ENCODE measurements at places on chromosomes 13 and 19.
A peak's percentile ranks its signal among the peaks of the same experiment; 100 is the strongest.

GRCh38 chr13:102309110-102309509, 92.7 kb downstream of the FGF14 start:
- DNase-seq = peak; percentile 4

DNA sequence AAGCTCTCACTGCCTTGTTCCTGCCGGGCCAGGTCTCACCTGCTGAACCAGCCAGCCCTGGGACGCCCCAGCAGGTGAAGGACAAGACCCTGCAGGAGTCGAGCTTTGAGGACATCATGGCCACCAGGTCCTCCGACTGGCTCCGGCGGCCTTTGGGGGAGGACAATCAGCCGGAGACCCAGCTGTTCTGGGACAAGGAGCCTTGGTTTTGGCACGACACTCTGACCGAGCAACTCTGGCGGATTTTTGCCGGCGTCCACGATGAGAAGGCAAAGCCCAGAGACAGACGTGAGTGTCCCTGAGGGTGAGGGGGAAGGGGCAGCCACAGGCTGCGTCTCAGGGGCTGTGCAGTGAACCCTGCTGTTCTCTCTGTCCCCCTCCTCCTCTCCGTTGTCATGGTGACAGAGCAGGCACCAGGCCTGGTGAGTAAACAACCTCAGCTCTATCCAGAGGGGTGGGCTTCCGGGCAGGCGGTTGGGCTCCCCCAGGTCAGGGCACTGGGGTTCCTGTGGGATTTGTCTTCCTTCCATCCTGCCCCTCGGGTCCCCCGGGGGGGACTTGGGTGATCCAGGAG, 9.7 kb downstream of the TLE6 start:
- no peak for DNase-seq

- DNase-seq = no peak
Observed at GRCh38 chr13:29567411-29567810, 28.1 kb downstream of the SLC7A1 start.

DNA sequence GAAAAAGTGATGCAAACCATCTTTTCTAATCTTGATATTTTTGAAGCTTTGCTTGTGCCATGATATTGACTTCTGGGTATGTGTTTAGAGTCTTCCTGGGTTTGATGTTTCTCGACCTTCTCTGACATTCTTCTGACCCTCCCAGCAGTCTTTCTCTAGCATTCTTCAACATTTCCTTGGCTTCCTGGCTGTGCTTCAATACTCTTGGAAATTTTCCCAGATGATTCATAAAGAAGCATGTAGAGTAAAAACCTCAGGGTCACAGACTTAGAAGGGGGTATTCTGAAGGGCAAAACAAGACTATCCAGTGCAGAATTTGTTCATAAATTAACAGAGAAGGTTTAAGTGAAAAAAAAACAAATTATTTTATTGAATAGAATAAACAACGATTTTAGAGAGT, 946.3 kb upstream of the PCDH9 start:
- no peak for DNase-seq

GRCh38 chr13:76976490-76976889, 15.4 kb upstream of the CLN5 start:
- no peak for DNase-seq

DNA sequence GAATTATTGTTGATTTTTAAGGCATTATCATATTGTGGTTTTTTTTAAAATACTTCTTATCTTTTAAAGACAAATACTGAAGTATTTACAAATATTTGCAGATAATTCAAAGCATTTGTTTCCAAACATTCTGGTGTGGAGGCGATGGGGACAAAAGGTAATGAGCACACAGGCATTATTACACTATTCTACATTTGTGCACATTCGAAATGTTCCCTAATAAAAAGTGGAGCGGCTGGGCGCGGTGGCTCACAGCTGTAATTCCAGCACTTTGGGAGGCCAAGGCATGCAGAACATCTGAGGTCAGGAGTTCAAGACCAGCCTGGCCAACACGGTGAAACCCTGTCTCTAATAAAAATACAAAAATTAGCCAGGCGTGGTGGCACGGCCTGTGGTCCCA, 133.4 kb downstream of the FOXO1 start:
- peak; percentile 55 for DNase-seq

- peak; percentile 82 for DNase-seq
Observed at GRCh38 chr19:29858000-29858596, 46.3 kb downstream of the CCNE1 start.

- DNase-seq = no peak
Observed at GRCh38 chr19:15324791-15325519, 7.4 kb downstream of the BRD4 start.

GRCh38 chr19:35266520-35267352, 2.0 kb upstream of the USF2 start:
- no peak for DNase-seq

DNA sequence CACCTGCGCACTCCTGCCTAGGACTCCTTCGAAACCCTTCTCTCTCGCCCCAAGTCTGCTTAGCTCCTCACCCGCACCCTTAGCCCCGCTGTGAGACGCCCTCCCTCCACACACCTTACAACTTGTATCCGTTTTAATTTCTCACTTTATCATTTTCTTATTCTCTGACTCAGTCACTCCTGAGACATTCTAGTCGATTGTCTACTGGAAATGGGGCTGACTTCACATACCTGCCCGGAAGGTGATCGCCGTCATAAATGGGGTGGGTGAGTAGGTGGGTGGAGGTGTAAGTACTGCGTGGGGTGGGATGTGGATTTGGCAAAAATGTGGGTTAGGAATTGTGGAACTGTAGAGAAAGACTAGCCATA, 714 bp downstream of the NDFIP2 start:
- DNase-seq = peak; percentile 43

- no peak for DNase-seq
Observed at GRCh38 chr13:79389026-79389425, 17.0 kb downstream of the RBM26 start.

GRCh38 chr19:12723381-12723640, 421 bp downstream of the TNPO2 start:
- no peak for DNase-seq

DNA sequence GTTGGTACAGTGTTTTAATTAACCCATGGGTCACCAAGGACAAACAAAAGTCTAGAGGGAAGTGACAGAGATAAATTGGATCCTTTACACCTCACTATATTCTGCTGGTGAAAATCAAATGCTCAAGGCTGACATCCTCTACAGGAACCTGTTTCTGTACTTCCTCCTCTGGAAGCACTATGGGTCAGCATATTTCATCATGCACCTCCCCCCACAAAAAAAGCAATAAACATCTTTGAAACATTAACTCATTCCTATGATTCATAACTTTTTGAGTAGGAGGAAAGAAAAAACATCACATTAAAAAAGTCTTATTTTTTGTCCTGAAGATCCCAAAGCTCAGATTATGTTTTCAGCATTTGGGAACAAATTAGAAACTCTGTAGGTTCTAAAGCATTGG, 588.3 kb upstream of the SGCG start:
- DNase-seq = no peak

- DNase-seq = peak; percentile 62
Observed at GRCh38 chr19:4327252-4327876, 11.3 kb downstream of the STAP2 start.

DNA sequence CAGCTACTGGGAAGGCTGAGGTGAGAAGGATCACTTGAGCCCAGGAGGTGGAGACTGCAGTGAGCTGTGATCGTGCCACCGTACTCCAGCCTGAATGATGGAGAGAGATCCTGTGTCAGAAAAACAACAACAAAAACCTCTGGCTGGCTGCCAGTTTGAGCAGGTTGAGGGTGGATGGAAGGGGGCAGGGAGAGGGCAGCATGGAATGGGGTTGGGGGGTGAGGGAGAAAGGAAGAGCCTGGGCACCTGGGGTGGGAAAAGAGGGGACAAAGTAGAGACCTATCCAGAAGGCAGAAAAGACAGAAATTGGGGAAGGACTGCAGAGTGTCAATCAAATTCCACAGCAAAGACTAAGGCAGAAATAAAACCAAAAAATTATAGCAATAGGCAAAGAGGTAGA, 4.7 kb downstream of the SLC1A5 start:
- DNase-seq = no peak

- DNase-seq = no peak
Observed at GRCh38 chr19:38049105-38049649, 142.2 kb downstream of the SIPA1L3 start.

- DNase-seq = no peak
Observed at GRCh38 chr19:16830679-16831078, 1.5 kb downstream of the SIN3B start.

DNA sequence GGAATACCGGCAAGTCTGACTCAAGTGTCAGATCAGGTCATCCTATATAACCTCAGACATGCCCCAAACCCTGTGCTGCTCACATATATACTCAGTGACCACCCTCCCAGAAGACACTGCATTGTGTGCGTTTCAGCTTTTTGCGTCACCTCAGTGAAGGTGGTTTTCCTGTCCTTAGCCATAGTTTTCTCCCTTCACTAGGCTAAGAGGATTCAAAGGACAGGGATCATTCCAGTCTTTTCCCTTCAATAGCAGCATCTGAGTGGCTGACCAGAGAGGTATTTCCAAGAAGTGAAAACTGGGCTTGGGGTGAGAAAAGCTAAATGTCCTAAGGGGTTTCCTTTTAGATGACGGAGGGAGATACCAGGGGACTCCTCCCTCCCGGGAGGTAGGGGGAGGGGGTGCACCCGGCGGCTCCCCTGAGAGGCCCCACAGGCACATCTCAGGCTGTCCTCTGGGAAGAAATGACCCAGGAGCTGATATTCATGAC, 12.7 kb upstream of the OR10H1 start:
- DNase-seq = peak; percentile 52

DNA sequence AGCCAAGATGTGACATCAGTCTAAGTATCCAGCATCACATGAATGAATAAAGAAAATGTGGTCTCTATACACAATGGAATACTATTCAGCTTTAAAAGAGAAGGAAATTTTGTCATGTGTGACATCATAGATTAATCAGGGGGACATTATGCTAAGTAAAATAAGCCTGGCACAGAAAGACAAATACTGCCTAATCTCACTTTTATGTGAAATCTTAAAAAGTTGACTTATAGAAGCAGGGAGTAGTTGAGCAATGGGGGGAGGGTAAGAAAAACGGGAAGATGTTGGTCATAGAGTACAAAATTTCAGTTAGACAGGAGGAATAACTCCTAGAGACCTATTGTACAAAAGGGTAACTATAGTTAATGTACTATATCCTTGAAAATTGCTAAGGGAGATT, 10.4 kb upstream of the LCP1 start:
- DNase-seq = no peak

DNA sequence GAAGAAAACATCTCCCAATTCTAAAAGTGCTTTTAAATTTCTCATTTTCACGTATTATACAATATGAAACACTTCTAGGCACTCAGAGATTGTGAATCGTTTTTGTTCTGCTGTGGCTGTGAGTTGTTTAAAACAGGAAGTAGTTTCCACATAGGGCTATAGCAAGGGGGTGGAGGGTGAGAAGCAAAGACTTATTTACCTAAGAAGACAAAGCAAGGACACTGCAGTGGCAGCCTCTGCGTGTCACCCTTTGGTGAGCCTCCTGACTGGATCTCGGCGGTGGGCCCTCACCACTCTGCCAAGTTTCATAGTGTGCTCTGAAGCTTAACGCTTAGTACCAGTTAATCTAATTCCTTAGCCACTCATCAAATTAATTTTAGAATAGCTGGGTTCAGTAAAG, 56.8 kb downstream of the TNFSF13B start:
- DNase-seq = no peak

Data from Caco-2 (cell line).